ENCODE measurements at places on chromosomes 12 and 14.

GRCh38 chr14:28323951-28324741 lies 442.4 kb upstream of the FOXG1 start:
- DNase-seq, result no peak

GRCh38 chr14:61528591-61529021 lies 166.7 kb upstream of the HIF1A start:
- DNase-seq, result no peak

GRCh38 chr12:47729233-47729632 lies 3.9 kb upstream of the ENDOU start:
- no peak for DNase-seq

DNA sequence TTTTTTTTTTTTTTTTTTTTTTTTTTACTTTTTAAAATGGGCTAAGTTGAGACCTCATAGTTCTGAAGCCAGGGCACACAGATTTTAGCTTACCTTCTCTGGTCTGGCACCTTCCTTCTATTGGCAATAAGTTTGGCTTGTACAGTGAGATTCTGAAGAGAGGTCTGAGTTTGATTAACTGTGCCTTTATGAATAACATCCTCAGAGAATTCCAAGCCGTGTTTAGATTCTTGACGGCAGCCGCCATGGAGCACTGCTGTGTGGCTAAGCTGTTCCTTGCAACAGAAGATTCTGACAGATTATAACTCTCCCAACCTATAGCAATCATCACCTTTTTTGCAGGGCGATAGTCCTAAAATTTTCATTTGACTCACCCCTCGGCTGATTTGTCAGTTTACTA lies 354.9 kb upstream of the FAR2 start:
- no peak for DNase-seq

DNA sequence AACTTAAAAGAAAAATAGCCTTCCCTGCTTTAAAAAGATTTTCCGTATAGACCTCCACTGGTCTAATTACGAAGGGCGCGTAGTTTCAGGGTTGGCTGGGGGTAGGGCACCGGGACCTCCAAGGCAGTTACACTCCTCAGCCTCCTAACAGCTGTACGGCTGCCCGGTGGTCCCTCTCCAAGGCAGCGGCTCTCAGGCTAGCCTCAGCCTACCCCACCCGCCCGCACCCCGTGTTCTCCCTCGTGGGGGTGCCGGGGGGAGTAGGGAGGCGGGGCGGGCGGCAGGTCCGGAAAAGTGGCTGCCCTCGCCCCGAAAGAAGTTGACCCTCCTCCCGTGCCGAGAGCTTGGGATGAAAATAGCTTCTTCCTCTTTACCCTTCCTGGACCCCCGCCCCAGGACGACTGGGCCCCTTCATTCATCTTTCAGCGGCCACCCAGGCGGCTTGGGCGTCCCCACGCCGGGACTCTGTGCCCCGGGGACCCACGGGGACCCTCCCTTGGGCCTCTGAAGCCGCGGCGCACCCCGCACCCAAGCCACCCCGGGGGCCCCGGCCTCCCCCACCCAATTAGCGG lies 991 bp upstream of the RCOR1 start:
- DNase-seq, result no peak
